RCC 7860 (cell line): ENCODE measurements at places on chromosomes 3 and 15.

- no peak for DNase-seq
Measured at GRCh38 chr3:141126661-141127343, 75.7 kb downstream of the SPSB4 start.

- DNase-seq = no peak
Measured at GRCh38 chr3:179482857-179483256, 31.6 kb upstream of the GNB4 start.

- DNase-seq = no peak
Measured at GRCh38 chr3:156575641-156576040, 20.7 kb upstream of the SSR3 start.

DNA sequence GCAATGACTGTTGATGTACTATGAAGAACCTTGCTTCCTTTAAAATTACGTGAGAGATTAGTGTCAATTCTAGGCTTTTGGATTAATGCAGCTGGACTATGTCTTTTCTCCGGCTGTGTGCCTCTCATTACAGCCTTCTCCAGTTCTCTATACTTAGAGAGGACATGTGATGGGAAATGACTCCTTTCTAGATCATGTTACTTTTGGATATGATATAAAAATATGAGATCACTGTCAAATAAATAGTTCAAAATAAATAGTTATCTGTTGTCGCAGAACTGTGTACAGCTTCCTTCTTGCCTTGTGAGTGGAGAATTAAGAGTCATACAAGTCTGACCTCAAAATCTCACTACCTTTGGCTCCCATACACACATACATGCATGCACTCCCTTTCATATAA lies 592.4 kb downstream of the DIPK2A start:
- DNase-seq = no peak

DNA sequence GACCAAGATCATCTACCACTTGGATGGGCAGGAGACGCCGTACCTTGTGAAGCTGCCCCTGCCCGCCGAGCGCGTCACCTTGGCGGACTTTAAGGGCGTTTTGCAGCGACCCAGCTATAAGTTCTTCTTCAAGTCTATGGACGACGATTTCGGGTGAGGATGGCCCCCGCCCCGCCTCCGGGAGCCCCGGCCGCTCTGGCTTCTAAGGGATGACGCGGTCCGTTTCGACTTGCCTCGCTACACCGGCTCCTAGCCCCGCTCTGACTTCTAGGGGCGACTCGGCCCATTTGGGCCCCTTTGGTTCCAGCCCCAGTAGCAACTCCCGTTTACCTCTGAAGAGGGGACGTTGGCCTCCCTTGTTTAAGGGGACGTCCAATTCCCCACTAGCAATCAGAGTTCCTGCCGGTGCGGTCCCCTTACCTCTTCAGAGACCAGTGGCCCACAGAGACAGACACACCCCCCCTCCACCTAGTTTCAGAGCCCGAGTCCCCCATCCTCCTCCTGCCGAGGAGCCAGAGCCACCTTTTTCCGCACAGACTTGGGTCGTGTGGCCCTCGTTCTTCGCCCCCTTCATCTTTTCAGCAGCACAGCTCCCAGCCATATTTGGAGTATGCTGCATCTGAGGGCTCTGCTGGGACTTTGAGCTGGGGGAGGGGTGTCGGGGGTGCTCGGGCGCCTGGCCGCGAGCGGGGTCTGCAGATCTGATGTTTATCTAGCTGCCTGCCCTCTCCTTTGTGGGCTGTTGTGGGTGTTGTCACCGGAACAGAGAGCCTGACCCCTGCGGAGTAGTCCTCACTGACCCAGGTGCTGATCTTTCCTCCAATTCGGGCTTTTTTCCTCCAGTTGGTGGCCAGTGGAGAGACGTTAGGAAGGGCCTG lies 706 bp downstream of the DVL3 start:
- no peak for DNase-seq
